Heart right ventricle (tissue), 16 donors: ENCODE measurements at places on chromosomes 4 and X. TPM values are rescaled to one million over a fixed set of nuclear protein-coding genes. Genes with fewer than 3 reads are reported as not detected.

NUDT10 gene
- 0.22 TPM for total RNA-seq

C4orf50 gene
- total RNA-seq: not detected

DNAAF6 gene
- total RNA-seq: not detected

DNA sequence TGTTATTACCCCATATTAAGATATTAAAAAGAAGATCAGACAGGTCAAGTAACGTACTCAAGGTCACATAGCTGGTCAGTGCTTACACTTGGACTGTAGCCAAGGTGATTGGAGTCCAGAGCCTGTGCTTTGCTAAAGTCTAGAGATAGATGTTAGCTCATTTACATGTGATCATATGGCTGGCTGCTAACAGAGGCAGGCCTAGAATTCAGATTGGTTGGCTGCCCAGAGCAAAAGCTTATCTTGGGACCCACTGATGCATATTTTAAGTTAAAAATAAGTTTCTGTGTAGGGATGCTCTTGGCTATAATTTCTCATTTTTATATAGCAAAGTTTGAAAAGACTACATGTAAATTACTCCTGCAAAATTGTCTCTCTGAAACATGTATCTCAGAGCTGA lies 18.1 kb upstream of the EXOC1L start:
- DNase-seq: no peak

- DNase-seq: no peak
These were observed 15.4 kb upstream of the C1QTNF7 start for GRCh38 chr4:15412461-15412860.

DNA sequence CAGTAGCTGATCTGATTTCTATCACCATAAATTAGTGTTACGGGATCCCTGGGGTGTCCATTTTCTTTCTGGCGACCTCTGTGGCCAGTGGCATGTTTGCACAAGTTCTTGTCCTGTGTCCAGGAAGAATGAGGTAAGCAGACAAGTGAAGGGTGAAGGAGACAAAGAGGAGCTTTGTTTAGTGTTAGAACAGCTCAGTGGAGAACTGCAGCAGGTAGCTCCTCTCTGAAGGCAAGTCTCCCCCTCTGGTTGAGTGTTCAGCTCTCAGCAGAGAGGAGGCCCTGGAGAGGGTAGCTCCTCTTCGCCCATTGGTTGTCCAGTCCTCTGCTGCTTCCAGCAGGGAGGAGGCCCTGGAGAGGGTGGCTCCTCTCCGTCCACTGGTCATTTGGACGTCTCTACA lies 47.2 kb downstream of the DMP1 start:
- DNase-seq: no peak

DNA sequence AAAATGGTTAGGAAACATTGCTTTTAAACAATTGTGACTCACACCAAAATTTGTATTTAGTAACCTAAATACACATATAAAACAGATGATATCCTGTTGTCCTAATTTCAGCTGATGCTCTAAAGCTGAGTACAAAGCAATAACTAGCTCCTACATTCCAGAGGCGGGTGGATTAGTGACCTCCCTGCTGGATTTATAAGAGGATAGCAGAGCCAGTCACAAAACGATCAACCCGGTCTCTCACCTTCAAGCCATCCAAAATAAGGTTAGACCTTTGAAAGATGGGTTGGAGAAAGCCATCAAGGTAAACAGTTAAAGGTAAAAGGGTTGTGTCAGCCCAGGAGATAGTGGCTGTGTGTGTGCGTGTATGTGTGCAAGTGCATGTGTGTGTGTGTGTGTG lies 43.2 kb upstream of the SFRP2 start:
- no peak for DNase-seq

GRCh38 chr4:185143601-185143969 lies 519 bp downstream of the SLC25A4 start:
- peak; percentile 72 for DNase-seq

DNA sequence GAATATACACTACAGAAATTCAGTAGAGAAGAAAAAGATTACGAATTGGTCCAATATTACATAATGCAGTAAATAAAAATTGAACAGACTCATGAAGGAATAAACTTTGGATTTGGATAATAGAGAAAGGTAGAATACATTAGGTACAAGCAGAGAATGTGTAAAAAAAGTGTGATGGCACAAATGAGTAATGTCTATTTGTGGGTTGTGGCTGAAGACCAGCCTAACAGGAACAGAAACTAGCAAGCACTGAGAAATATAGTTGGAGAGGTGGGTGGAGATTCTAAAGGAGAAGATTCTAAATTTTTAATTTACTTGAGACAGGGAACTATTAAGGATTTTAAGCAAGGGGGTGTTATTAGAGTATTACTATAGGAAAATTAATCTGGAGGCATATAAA lies 15.2 kb upstream of the CLOCK start:
- DNase-seq: no peak

- DNase-seq: no peak
These were observed 10.0 kb downstream of the SMC1A start for GRCh38 chrX:53412446-53412845.

DNA sequence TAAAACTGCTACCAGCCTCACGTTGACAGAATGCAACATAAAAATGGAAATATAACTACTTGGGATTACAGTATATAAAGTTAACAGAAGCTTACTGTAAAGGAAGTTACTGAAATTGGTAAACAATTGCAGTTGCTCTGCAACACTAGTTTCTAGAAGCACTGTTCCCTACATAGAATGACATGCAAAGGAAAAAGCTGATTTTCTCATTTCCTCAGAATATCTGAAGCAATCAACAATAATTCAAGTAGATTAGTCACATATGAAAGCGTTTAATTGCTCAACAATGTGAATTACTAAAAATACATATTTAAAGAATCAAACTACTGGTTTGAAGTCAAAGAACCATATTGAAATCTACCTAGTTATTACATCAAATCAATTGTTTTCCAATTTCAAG lies 31.8 kb downstream of the PDGFC start:
- no peak for DNase-seq

- no peak for DNase-seq
These were observed 196.8 kb upstream of the LEF1 start for GRCh38 chr4:108365551-108365950.

GRCh38 chr4:141570290-141570689 lies 66.1 kb upstream of the IL15 start:
- DNase-seq: no peak
